Fibroblast of skin of scalp (primary cell): ENCODE measurements at places on chromosomes 1 and 21.

DNA sequence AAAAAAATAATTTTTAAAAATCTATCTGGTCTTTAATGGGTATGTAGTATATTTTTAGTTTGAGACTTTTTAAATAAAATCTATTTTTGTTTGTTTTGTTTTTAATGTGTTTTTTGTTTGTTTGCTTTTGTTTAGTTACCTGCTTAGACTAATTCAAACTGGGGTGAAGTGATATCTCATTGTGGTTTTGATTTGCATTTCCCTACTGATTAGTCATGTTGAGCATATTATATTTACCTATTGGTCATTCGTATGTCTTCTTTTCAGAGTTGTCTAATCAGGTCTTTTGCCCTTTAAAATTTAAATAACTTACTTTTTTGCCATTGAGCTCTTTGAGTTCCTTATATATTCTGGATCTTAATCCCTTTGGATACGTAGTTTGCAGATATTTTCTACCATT, 20.3 kb downstream of the CD1B start:
- DNase-seq = no peak

DNA sequence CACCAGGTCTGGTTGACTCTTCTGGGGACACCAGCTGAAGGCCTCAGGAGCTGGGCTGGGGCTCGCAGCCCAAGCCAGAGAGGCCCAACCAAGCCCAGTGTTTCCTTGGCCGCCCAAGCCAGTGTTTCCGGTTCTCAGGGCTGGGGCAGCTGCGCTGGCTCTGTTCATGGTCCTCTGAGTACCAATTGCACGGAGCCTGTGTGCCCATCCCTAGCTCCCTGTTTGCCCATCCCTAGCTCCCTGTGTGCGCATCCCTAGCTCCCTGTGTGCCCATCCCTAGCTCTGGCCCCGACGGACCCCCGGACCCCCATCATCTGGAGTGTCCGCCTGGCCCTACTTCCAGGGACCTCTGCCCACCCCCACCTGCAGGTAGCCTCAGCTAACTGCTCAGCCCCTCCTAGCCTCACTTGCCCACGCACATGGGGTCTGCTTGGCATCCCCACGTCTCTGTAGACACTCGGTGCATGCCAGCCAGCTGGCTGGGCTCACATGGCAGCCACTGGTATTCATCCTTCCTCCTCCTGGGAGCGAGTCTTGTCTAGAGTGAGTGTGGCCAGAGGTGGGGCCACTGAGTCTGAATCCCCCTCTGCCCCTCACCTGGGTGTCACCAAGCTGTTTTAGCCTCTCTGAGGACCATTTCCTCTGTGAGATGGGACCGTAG, 64.0 kb downstream of the WNT9A start:
- no peak for DNase-seq

DNA sequence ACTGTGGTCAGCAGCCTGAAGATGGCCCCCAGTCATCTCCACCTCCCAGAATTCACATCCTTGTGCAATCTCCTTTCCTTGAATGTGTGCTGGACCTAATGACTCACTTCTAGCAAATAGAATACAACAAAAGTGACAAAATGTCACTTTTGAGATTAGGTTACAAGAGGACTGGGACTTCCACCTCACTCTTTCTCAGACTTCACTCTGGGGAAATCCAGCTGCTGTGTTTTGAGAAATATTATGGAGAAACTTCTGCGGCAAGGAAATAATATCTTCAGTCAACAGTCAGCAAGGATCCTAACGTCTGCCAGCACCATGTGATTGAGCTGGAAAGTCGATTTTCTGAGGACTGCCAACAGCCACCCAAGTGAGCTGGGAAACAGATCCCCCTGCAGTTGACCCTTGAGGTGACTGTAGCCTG, 70.5 kb upstream of the GADD45A start:
- no peak for DNase-seq

- DNase-seq = no peak
These were observed 59.4 kb downstream of the LAMC1 start for GRCh38 chr1:183082650-183083049.

DNA sequence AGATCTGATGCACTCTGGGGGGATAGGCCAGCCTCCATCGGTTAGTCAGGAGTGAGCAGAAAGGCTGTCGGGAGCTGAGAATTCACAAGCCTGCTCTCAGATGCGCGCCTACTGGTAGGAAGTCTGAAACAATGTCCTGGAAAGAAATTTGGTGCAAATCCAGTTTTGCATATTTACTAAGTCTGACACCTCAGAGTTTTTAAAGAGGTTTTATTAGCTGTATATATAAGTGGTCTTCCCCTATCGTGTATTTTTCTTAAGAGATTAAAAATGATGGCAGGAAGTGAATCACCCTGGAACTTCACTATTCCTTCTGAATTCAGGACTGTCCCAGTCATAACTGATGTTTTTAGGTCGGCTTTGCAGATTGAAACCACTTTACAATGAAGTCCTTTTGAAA, 99.8 kb upstream of the C1orf105 start:
- peak; percentile 76 for DNase-seq

DNA sequence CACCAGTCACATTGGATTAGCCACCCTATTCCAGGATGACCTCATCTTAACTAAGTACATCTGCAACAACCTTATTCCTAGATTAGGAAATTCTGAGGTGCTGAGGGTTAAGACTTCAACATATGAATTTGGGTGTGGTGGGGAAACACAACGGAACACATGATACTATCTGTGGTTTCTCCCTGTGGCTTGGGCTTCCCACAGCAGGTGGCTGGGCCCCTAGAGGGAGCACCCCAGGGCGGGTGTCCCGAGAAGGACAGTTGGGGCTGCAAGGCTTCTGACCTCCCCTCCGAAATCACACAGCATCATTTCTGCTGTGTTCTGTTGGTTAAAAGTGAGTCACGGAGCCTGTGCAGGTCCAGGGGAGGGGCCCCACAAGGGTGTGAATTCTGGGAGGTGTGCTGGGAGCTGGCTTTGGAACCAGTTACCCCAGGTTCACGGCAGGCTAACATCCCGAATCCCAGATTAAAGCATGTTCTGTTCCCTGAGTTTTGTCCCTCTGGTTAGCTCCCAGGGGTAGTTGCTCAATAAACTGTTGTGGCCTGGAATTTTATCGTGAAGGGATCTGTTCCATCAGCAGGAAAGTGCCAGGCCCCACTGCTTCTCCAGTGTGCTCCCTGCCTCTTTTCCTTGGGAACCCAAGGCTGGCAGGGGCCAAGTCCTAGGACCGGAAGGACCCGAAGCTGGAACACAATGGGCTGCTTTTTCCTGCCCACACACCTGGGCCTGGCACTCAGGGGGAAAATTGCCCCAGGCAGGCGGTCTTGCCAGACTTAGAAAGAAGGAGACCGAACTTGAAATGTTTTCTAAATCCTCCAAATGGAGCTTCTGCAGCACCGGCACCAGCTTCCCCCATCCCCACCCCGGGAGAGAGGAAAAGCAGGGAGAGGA, 154.0 kb upstream of the WNT4 start:
- DNase-seq = no peak

DNA sequence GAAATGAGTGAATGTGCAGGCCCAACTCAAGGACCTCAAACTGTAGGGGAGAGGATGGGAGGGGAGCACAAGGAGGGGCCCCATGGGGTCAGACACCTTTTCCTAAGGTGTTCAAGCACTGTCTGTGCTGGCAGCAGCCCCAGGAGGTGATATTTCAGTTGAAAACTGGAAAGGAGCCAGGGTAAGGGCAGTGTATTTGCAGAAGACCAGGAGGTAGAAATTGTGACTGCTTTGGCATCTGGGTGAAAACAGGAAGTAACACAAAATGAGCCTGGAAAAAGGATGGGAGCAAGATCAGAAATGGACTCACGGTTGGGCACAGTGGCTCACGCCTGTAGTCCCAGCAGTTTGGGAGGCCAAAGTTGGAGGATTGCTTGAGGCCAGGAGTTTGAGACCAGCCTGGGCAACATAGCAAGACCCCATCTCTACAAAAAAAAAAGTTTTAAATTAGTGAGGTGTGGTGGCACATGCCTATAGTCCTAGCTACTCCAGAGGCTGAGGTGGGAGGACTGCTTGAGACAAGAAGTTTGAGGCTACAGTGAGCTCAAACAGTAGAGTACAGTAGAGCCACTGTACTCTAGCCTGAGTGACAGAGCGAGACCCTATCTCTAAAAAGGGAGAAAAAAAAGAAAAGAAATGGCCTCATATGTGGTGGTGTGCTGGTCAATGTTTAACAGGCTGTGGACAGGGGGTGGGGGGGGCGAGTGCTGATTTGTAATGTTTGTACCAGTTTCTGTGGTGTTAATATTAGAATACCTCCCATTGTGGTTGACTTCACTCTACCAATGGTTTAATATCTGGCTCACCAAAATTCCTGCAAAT, 76.2 kb upstream of the ANGPTL1 start:
- no peak for DNase-seq
